Stimulated activated CD8-positive, alpha-beta memory T cell treated with anti-CD3 and anti-CD28 coated beads, Interleukin-7, amount 100 ng/mL, for 24 hours (primary cell): ENCODE measurements at places on chromosomes 4 and X.

DNA sequence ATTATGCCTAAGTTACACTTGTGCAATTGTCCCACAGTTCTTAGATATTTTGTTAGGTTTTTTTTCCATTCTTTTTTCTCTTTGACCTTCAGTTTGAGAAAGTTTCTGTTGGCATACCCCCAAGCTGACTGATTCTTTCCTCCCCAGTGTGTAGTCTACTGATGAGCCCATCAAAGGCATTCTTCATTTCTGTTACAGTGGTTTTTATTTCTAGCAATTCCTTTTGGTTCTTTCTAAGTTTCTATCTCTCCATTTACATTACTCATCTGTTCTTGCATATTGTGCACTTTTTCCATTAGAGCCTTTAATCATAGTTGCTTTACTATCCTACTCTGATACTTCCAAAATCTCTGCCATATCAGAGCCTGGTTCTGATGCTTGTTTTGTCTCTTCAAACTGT lies 31.9 kb downstream of the CASP6 start:
- DNase-seq = no peak

GRCh38 chrX:152819732-152820131 lies 10.8 kb downstream of the CETN2 start:
- DNase-seq = no peak

DNA sequence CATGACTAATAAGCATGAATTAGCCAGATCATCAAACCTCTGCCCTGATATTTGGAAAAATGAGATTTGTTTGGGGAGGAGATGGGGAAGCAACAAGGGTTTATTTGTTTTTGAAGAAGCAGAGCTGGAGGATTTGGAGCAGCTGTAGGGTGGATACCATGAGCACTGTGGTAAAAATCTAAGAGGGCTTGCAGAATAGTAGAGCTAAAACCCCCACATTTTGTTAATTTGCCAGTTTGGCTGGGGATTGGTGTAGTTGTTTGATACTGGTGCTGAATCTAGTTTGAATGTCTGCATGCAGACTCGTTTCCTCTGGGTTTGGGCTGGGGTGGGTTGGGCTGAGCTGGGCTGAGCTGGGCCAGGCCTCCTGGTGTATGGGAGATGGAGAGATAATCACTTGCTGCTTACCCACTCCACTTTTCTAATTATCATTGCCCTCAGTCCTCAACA lies 43.7 kb downstream of the SMAD1 start:
- DNase-seq = no peak

- no peak for DNase-seq
Observed at GRCh38 chrX:5683996-5684395, 544.7 kb downstream of the NLGN4X start.

- DNase-seq = no peak
Observed at GRCh38 chrX:150842198-150842685, 56.2 kb downstream of the CD99L2 start.

- no peak for DNase-seq
Observed at GRCh38 chr4:105996845-105997244, 101.6 kb downstream of the NPNT start.

DNA sequence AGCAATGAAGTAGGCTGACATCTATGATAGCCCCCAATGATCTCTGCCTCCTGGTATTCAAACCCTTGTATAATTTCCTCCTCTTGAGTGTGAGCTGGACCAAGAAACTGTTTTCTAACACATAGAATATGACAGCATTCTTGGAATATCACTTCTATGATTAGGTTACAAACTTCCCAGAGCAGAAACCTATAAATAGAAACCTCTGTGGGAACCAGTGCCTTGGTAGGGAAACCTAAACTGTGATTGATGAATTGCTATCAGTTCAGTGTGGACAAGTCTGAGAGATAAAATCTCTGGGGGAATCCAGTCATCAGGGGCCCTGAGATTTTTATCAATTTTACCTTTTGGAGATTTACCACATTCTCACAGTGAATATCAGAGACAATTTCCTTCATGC lies 756.5 kb upstream of the AGA start:
- no peak for DNase-seq

GRCh38 chrX:153725039-153725831 lies 579 bp downstream of the ABCD1 start:
- no peak for DNase-seq

- DNase-seq = no peak
Observed at GRCh38 chr4:173748353-173748752, 218.3 kb upstream of the HAND2 start.

- no peak for DNase-seq
Observed at GRCh38 chr4:28225050-28225449, 1364.4 kb downstream of the STIM2 start.

GRCh38 chrX:135170468-135170867 lies 730 bp downstream of the CT55 start:
- DNase-seq = no peak

DNA sequence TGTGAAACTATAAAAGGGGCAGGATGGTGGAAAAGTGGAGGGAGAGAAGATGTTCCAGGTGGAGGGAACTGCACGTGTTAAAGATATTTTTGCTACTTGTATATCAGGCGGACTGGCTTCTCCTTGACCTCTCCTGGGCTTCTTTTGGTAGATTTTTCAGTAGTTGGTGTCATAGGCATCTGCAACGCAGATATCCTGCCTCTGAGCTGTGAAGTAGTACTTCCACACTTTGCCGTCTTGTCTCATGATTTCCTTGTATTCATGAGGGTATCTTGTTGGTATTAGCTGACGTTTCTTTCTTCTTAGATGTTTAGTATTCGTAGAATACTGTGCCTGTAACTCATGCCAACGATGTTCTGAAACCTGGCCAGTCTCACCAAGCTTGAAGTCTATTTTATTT lies 81.0 kb downstream of the WWC2 start:
- DNase-seq = no peak

DNA sequence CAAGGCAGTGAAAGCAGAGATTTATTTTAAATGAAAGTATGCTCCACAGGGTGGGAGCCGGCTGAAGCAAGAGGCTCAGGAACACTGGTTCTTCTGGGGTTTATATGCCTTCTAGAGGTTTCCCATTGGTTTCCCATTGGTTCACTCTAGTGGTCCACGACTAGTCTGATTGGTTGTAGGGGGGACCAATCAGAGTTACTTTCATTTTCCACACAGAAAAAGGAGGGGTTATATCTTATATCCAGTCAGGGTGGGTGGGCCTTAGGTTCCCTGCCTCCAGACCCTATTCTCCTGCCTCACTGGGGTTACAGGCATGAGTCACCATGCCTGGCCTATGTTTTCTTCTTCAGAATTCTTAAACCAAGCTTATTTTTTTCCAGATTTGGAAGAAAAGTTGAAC lies 101.6 kb downstream of the KLHL8 start:
- no peak for DNase-seq

DNA sequence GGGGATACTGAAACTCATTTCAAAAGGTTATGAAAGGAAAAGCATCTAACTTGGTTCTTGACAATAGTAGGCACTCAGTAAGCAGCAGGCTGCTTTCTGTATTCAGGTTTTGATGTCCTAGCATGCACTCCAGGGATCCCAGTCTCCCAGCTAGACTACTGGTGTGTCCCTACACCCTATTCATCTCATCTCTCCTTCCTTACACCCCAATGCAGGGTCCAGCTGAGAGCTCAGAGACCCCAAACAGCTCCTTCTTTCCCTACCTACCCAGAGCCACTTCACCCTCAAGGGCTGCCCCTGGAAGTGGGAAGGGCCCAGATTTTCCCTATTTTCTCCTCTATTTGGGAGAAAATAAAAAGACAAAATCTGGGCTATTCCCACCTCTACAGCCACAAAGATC lies 1.6 kb upstream of the EFNB1 start:
- DNase-seq = no peak
